ENCODE measurements at places on chromosomes 6 and 20.

- no peak for DNase-seq
Observed at GRCh38 chr6:3139090-3139903, 18.0 kb downstream of the TUBB2A start.

GRCh38 chr6:153129873-153130514 lies 1.1 kb downstream of the RGS17 start:
- peak; percentile 15 for DNase-seq

- no peak for DNase-seq
Observed at GRCh38 chr6:113433335-113433991, 423.7 kb upstream of the MARCKS start.

- DNase-seq: no peak
Observed at GRCh38 chr6:164133095-164133494, 718.6 kb downstream of the QKI start.

DNA sequence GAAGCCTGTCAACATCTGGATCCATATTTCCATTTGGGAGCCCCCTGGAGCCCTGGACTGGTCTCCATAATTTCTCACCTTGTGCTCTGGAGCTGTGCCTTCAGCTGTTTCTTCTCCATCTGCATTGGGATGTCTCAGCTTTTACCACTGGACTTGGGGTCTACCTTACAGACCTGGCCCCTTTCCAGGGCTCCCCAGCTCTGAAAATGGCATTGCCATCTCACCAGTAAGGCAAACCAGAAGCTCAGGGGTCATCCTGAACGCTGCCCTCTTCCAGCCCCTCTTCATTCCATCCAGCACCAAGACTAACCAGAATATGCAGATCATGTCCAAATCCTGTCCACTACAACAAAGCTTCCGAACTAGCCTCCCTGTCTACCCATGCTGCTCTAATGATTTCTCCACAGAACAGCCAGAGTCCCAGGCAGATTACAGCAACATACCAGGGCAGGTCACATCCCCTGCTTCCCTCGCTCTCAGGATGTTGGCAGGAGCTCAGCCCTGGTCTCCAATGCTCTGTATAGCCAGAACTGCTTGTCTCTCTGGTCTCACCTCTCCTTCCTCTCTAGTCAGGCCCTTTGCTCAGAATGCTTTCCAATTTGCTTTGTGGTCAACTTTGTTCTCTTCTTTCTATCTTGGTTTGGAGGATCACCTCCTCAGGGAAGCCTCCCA lies 17.7 kb upstream of the NNAT start:
- DNase-seq: no peak

GRCh38 chr20:23143098-23143497 lies 57.0 kb upstream of the CD93 start:
- DNase-seq: peak; percentile 74

DNA sequence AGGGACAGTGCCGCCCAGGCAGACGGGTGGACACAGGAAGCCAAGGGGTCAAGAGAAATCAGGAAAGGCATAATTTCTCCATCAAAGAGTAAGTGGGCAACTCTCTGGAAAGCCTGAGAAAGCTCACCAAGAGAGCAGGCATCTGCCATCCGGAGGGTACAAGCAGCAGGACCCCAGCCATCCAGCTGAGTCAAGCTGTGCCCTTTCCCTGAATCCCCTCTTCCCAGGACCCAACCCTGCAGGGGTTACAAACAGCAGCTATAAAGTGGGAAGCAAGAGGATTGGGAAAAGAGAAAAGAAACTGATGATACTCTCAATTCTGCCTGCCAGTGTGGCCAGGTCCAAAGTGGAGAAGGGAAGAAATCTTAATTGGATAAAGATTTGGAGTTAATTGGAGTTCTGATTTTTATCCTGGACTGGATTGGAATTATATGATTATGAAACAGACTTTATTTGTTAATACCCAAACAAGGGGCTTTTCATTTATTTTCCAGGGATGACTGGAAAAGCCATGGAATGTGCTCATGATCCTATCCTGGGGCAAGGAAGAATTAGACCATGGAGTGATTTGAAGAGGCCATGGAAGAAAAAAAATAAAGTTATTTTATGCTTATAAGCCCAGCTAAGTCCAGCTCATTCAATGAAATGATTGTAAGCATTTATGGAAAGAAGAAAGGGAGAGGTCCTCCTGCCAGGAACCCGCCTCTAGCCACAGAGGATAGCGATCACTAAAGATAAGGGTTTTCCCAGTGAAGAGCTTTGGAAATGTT lies 34.9 kb downstream of the NHLRC1 start:
- DNase-seq: no peak

GRCh38 chr20:34479627-34480026 lies 36.6 kb upstream of the DYNLRB1 start:
- no peak for DNase-seq

- no peak for DNase-seq
Observed at GRCh38 chr6:170444056-170444591, 109.0 kb downstream of the PSMB1 start.

- DNase-seq: no peak
Observed at GRCh38 chr6:125406741-125407140, 105.0 kb upstream of the HDDC2 start.

- no peak for DNase-seq
Observed at GRCh38 chr6:139528471-139528870, 154.0 kb upstream of the CITED2 start.

DNA sequence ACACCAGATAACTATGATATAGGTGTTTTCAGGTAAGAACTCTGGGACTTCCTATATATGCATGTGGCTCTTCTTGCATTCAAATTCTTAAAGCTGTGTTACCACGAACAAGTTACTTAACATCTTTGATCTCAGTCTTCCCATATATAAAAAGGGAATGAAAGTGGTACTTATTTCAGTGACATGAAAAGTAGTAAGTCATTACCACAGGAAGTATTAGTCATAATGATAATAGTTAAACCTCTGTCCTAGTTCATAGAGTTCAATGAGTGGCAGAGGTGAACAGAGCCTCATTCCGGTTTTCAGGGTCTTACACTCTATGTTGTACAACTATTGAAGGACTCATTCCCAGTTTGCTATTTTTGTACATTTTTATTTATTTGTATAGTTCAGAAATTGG lies 237.0 kb downstream of the NKAIN2 start:
- no peak for DNase-seq

- DNase-seq: no peak
Observed at GRCh38 chr20:50730765-50731054, 670 bp upstream of the PARD6B start.

DNA sequence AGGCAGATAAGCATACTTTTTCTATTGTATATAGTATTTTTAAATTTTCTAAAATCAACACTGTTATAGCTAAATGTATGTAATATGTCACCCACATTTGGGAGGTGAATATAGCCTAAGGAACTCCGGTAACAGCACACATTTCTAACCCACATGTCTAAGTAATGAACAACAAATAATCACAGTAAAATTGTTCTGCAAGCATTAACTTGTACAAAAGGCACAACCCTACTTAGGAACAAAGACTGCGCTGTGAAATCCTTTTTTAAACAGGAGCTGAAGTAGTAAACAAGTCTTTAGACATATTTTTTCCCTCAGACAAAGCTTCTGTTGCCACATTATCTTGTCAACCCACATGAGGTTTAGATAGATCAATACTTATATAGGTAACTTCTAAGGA lies 872.4 kb upstream of the SLC35B3 start:
- DNase-seq: no peak

DNA sequence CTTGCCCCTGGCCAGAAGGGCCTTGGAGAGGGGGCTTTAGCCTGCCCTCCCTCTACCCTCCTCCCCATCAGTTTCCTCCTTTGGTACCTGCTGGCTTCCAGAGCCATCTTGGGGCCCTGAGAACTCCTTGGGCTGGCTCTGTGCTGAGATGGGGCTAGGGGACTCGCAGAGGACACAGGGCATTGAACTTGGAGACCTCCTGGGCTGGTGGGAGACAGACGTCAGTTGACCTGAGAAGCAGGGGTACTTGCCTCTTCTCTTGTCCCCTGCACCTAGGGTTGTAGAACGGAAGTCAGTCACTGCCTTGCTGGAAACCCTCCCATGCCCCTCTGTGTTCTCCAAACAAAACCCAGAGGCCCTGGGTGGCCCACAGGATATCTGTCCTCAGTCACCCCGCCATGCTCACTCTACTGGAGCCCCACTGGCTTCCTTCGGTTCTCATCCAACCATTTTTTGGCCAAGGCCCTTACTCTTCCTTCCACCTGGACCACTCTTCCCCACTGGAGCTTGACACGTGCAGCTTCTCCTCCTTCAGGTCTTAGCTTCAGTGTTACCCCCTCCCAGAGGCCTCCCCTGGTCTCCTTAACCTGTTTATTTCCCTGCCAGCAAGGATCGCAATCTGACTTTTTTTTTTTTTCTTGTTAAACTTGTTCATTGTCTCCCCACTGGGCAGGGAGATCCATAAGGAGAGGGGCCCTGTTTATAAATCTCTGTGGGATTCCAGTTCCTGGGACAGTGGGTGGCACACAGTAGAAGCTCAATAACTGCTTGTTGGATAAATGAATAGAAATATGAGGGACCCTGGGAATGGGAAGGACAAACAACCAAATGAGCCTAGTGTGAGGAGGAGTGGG lies 971 bp downstream of the RBCK1 start:
- no peak for DNase-seq

- no peak for DNase-seq
Observed at GRCh38 chr6:50778696-50779095, 40.0 kb upstream of the TFAP2B start.

- no peak for DNase-seq
Observed at GRCh38 chr20:48453477-48454093, 374.2 kb downstream of the PREX1 start.

DNA sequence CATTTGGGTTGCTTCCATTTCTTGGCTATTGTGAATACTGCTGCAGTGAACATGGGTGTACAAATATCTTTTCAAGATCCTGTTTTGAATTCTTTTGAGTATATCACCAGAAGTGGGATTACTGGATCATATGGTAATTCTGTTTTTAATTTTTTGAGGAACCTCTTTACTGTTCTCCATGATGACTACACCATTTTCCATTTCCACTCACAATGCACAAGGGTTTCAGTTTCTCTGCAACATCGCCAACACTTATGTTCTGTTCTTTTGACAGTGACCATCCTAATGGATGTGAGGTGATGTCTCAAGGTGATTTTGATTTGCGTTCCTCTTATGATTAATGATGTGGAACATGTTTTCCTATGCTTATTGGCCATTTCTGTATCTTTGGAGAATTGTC lies 214.4 kb upstream of the ZFP64 start:
- no peak for DNase-seq

- DNase-seq: no peak
Observed at GRCh38 chr6:158568549-158568948, 8.7 kb downstream of the TMEM181 start.

- DNase-seq: no peak
Observed at GRCh38 chr6:13872681-13873080, 52.1 kb upstream of the RNF182 start.

- no peak for DNase-seq
Observed at GRCh38 chr20:59020938-59021551, 1.8 kb downstream of the TUBB1 start.

DNA sequence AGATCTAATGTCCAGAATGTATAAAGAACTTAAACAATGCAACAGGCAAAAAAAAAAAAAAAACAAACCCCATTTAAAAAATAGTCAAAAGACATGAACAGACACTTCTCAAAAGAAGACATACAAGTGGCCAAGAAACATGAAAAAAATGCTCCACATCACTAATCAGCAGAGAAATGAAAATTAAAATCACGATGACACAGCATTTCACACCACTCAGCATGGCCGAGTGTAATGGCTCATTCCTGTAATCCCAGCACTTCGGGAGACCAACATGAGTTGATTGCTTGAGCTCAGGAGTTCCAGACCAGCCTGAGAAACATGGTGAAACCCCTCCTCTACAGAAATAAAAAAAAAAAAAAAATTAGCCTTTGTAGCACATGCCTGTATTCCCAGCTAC lies 701.4 kb upstream of the NRSN1 start:
- no peak for DNase-seq

GRCh38 chr20:36145877-36146707 lies 8.4 kb upstream of the EPB41L1 start:
- DNase-seq: no peak

GRCh38 chr6:170176136-170176897 lies 114.6 kb downstream of the DLL1 start:
- no peak for DNase-seq

- DNase-seq: no peak
Observed at GRCh38 chr20:43840382-43841070, 74.1 kb upstream of the TOX2 start.

DNA sequence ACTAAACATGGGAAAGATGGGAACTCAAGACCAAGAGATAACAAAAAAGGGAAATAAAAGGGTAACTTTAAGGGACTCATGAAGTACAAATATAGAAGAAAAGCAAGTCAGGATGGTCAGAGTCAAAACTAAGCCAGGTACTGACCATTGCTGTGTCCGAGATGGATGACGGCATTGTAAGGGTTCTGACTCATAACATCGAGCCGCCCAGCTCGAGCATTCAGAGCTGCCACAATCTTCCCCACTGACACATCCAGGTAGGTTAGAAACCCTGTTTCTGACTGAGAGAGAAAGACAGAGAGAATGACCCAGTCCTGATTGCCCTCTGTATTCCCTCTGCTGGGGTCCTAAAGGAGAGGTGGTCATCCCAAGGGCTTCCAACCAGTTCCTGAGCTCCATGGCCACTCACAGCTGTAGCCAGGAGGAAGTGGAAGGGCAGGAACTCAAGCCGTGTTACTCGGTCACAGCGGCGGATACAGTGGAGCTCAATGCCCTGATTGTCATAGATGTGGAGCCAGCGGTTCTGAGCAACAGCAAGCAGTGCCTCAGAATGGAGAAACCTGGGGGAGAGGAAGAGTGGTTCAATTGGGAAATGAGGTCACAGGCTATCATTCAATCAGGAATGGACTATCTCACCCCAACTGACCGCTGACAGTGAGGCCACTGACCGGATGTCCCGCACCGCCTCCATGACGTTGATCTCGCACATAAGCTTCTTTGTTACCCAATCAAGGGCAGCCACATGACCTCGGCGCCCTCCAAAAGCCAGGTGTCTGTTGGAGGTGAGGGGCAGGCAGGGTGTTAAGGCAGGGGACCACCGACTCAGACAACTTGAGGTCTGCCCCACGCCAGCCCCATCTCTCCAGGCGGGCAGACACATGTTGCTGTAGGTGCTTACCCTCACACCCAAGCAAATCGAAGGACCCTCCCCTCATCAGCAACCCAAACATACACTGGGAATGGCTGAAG lies 1.8 kb downstream of the WDR46 start:
- DNase-seq: no peak

DNA sequence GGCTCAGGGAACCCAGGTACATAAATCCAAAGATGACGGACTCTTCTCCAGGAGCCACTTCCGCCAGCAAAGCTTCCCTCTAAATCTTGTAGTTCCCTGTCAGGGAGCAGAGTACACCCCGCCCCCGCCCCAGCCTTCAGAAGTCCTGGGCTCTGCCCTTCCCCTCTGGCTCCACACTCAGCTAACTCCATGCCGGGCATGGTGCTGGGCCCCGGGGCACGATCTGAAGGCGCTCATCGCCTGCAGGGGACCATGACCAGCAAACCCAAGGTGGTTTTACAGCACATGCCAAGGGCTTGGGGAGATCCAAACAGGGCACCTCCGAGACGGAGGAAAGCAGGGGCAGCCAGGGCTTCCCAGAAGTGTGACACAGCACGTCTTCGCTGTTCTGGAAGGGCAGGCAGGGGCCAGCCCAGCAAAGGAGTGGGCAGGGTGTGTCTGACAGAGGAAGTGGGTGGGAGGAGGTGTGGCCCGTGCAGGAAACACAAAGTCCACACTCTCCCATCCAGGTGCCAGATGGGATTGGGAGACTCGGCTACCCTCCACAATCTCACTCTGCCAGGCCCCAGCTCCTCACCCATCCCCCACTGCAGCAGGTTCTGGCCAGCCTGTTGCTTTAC lies 41.6 kb upstream of the SLC22A2 start:
- DNase-seq: no peak
